Foreskin keratinocyte (primary cell): ENCODE measurements at places on chromosomes 2 and 18. TPM values are rescaled to one million over a fixed set of nuclear protein-coding genes. Genes with fewer than 3 reads are reported as not detected.
A peak's percentile ranks its signal among the peaks of the same experiment; 100 is the strongest.

GRCh38 chr2:100041946-100042345 lies 100.4 kb downstream of the AFF3 start:
- DNase-seq = no peak

DNA sequence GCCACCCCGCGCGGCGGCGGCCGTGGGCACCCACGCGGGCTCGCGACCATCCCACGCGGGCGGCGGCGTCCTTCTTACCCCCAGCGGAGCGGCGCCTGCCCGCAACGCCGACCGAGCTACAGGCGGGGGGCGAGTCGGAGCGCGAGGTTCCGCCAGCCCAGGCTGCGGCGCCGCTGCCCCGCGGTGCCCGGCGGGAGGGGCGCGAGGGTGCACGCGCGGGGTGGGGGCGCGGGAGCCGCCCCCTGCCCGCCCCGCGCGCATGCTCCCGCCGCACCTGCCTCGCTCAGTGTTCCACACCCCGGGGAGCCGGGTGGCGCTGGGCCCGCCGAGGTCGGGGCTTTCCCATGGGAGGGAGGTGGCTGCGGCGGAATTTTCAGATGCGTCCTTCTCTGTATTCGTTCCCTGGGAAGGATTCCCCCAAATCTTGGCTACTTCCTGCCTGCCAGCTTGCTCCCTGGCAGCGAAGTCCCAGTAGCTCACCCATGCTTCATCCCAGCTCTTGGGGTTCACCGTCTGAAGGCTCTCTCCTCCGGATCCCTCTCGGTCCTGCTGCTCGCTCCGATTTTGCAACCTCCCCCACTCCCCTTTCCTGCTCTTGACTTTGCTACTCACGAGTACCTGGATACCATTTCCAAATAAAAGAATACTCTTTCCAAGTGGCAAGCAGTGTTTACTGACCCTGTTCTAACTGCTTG lies at the start of gene L3MBTL4:
Gene L3MBTL4, minus strand, starts transcription at position 189 of the 695 bp plus-strand sequence. CDS start 103,286 bp downstream, outside the sequence.
- DNase-seq = no peak

- no peak for DNase-seq
Measured at GRCh38 chr2:120064664-120065063, 51.8 kb downstream of the EPB41L5 start.

DNA sequence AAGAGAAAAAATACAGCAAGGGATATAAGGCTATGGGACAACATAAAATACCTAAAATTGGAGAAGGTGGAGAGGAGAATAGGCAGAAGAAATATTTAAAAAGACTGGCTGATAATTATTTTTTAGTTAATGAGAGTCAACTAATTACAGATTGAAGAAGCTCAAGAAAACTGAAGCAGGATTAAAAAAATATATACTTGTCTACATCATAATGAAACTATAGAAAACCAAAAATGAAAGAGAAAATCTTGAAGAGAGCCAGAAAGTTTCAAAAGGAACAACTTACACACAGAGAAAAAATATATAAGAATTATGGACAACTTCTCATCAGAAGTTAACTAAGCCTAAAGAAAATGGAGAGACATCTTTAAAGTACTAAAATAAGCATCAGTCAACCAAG lies 62.9 kb upstream of the APCDD1 start:
- no peak for DNase-seq

- peak; percentile 28 for DNase-seq
Measured at GRCh38 chr2:175366815-175367214, 185.3 kb upstream of the ATP5MC3 start.

- no peak for DNase-seq
Measured at GRCh38 chr2:4553241-4553640, 849.9 kb downstream of the DCDC2C start.

- no peak for DNase-seq
Measured at GRCh38 chr2:174969091-174969734, 36.0 kb downstream of the CHN1 start.

DNA sequence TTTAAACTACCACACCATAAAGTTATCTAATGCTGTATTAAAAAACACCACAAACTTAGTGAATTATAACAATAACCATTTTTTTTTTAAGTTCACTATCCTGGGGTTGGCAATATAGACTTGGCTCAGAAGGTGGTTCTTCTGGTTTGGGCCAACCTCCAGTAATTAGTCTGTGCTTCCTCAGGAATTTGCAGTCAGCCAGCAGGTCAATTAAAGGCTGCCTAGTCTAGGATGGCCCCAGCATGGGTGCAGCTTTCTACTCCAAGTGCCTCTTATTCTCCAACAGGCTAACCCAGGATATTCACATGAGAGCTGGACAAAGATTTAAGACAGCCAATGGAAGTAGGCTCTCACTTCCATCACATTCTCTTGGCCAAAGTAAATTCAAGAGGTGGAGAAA lies 379.1 kb upstream of the FIGN start:
- no peak for DNase-seq

- DNase-seq = no peak
Measured at GRCh38 chr18:23816021-23816420, 126.8 kb downstream of the LAMA3 start.

- DNase-seq = no peak
Measured at GRCh38 chr2:156321243-156321904, 11.1 kb downstream of the NR4A2 start.

DNA sequence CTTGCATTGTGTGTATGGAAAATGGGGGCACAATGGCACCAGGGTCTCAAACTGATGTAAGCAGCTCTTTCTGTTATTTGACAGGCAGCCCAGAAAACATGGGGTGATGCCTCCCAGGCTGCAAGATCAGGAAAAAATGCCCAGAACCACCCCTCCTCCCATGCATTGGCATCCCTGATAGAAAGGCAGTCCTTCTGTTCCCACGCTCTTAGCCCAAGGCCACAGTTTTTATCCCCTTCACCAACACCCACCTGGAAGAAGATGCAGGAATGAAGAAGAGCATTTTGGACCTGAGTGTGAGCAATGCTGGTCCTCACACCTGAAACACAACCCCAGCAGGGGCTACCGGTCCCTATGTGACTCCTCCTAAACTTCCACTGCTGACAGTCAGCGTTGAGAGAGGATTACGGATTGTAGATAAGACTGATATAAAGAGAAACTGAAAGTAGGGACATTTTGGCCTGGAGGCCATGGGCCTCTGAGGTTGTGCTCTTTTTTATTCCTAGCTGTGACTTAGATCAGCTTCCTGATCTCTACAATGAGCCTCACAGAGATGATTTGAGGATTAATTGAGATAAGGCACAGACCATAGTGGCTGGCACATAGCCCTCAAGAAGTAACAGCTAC lies 386.0 kb upstream of the ATP5MC3 start:
- DNase-seq = no peak

GRCh38 chr18:36394486-36394885 lies 97.0 kb downstream of the FHOD3 start:
- DNase-seq = no peak

GRCh38 chr2:55780697-55781096 lies 87.1 kb upstream of the PNPT1 start:
- DNase-seq = no peak

DNA sequence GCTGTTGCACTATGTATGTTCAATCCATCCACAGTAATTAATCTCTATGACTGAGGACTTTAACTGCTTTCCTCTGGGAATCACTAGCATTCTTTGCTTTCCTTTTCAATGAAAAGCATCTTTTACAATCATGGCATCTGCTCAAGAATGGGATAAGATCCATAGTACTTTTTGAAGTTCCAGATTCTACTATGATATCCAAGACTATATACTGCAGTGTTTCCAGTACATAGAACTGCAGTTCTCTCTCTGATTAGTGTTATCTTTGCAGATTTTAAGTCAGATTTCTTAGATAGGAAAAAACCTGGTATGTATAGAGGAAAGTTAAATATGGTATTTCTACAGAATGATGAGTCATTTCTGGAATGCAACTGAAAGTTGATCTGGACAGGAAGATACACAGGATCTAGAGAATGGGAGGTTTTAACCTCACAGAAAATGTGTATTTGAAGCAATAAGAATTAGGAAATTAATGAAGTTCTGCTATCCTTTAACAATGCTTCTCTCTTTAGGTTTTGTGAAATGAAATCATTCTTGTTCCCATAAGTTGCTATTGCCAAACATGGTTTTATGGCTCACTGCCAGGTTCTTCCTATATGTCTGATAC lies 670.7 kb downstream of the ERBB4 start:
- DNase-seq = peak; percentile 62

DNA sequence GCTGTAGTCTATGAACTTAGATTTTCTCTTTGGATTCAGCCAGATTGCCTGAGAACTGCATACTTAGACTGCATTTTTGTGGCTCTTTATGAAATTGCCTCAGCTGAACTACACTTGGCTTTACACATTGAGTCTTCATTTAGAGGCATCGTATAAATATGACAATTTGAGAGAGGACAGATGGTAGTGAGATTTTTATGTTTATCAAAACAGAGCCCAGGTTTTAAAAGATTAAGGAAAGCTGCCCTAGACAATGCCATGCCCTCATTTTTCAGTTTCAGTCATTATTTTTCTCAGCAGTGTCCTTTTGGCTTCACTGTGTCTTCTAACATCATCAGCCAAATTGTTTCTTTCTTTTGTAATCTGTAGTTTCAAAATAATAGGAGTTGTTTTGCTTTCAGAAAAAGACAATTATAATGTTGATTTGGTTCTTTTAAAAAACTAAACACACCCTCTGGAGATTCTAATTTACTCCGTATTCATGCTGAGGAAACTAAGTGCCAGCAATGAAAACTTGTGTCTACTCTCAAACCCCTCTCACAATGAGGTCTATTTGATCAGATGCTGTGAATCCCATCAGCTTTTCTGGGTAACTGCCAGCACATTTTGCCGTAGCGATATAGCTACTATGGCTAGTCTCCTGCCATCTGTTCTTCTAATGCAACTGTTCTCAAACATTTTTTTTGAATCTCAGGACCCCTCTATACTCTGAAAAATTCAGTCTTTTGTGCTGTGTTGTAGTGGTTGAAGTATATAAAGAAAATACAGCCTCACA lies 46.2 kb downstream of the TWSG1 start:
- no peak for DNase-seq

- DNase-seq = no peak
Measured at GRCh38 chr2:207683879-207684627, 27.4 kb upstream of the CCNYL1 start.

DNA sequence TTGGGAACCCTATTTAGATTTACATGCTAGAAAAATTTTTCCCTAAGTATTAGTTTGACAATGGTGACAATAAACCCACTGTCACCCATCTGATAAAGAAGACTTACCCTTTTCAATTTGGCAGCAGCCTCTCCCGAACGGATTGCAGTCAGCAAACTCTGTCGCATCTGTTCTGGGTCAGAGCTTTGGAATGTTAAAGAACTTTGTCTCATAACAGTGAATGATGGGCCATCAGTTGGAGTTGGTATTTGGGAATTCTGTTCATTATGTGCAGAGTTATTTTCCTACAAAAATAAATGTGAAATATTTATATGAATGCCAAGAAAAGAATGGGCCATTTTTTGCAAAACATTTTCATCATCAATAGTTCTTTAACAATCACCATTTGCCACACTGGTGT lies 70.8 kb upstream of the GRB14 start:
- no peak for DNase-seq

DNA sequence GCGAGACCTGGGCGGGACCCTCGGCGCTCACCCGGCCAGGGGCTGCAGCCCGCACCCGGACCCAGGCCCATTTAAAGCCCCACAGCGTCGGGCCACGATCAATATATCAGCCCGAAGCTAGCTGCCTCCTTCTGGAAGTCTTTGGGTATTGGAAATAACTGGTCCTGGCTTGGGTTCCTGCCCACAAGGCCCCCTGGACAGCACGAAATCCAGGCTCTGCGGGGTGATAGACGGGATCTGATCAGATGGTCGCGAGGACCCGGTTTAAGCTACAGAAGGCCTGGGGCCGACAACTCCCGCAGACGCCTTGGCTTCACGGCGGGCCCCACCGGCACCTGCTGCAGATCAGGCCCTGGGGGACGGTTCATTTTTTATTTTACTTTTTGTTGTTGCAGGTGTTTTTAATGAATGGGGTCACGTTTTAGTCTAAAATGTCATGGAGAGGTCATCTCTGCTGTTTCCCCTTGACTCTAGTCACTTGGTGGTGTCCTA lies 362 bp upstream of the PSTPIP2 start:
- DNase-seq = no peak

- DNase-seq = no peak
Measured at GRCh38 chr18:44558767-44559166, 121.9 kb upstream of the SETBP1 start.

DNA sequence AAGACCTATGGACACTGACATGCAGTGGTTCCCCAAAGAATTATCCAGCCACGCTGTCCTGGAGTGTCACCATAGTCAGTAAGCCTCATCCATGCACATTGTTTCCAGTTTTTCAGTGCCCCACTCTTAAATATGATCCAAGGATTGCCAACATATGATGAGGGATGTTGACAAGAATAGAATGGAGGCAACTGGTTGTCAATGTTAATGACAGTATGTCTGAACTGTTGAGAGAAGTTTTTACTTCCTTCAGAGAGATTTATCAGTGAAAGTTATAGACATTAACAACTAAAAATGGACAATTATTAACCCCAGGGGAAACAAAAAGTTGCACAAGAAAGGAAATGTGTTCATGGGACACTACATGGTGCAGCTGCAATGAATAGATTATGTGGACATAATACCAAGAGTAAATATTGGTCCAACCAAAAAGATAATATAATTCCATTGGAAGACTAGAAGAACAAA lies 69.9 kb downstream of the CYP26B1 start:
- no peak for DNase-seq

DNA sequence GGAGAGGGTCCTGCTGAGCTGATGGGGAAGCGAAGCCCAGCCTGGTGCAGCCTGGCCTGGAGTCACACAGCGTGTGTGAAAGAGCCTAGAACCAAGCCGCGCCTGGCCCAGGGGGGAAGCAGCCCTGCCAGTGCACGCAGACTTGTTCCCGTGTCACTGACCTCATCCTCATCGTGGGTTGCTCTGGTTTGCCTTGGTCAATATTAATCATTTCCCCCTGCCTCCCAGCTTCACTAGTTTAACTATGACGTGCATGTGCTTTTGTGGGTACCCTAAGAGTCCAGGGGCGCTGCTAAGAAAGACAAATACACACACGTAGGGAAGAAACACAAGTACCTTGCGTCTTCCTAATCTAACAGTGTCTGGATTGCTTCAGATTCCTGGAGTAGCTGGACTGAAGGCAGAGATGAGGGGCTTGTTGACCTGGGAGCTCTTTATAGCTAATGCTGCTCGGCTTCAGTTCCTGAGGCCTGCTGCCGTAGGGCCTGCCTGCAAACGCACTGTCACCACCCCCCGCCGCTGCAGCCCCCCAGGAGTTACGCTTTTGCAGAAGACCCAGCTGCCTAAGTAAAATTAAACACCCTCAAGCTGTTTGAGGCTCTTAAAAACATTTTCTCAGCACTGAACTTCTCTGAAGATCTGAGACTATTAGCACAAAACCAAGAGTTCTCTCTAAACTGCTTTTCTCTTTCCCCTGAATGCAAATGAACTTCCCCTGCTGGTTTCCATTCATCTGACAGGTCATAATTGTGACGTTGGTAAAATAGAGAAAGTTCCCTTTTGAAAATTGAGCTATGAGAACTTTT lies 159.2 kb downstream of the FAM210A start:
- DNase-seq = no peak

- no peak for DNase-seq
Measured at GRCh38 chr2:178895872-178896271, 88.6 kb upstream of the TTN start.

Gene C1GALT1C1L
- 0.11 TPM in 1 of 2 replicates, not detected in the other for total RNA-seq

Gene NTSR2
- total RNA-seq = not detected in 2 replicates

Gene TIA1
- total RNA-seq = 44.4 and 45.2 TPM in 2 replicates

Gene SAG
- not detected in 2 replicates for total RNA-seq

Gene TNS1
- 1.8 and 4.3 TPM in 2 replicates for total RNA-seq

Gene ALPG
- not detected in 2 replicates for total RNA-seq

Gene CIB4
- total RNA-seq = not detected in 2 replicates

Gene SCYGR6
- total RNA-seq = not detected in 2 replicates
